ENCODE measurements at places on chromosomes 2 and 18.

- no peak for DNase-seq
These were observed 14.8 kb downstream of the TIMM21 start for GRCh38 chr18:74163019-74163660.

DNA sequence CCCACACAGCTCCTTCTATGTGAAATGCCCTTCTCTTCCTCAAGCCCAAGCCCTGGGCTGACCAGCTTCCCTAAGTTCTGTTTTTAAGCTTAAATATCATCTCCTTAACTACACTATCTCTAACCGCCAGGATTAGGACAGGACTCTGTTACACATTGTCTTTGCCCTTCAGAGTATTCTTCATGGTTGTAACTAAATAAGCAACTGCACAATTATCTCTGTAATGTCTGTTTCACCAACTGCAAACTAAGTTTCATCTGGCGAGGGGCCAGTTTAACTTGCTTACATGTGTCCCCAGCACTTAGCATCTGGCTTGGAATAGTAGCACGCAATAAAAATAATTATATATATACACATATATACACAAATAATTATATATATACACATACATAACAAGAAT lies 1.1 kb upstream of the ERMN start:
- DNase-seq = no peak

- DNase-seq = no peak
These were observed 34.6 kb downstream of the RDH14 start for GRCh38 chr2:18525852-18526251.

GRCh38 chr2:112182581-112183034 lies 44.4 kb downstream of the FBLN7 start:
- DNase-seq = no peak

GRCh38 chr18:46418663-46419260 lies 238.3 kb downstream of the LOXHD1 start:
- DNase-seq = no peak

DNA sequence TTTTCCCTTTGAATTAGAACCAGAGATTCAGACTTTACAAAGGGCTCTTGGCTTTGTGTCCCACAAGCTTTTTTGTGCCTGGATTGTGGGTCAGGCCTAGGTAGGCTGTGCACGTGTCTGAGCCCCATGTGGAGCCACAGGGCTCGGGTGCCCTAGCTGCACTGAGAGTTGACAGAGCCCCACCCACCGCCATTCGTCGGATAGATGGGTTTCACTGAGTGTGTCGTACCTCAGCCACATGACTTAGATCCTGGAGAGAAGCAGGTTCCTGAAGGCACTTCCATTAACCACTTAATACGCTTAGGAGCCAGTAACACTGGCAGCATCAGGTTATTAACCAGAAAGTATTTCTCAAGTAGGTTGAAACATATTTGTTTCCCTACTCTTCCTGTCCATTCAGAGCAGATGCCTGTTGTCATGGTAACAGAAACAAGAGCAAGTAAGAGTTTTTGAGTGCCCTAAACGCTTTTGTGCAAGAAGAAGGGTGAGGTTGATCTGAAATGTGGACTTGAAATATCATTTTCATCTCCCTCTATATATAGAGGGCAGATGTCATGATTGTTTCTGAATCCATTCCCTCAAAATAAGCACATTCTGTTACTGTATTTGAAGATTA lies 30.0 kb downstream of the ADCYAP1 start:
- DNase-seq = no peak

- DNase-seq = peak; percentile 48
These were observed at the start of gene MC4R for GRCh38 chr18:60372596-60372995. TSS of gene MC4R (minus strand) at chr18:60372775. CDS start at chr18:60372349, 426 bp downstream.

- no peak for DNase-seq
These were observed 9.1 kb downstream of the KLF7 start for GRCh38 chr2:207156451-207157161.

- DNase-seq = no peak
These were observed 28.2 kb downstream of the LPIN1 start for GRCh38 chr2:11774600-11774999.

- peak; percentile 3 for DNase-seq
These were observed 47.7 kb upstream of the TMEM247 start for GRCh38 chr2:46431481-46432235.

GRCh38 chr2:101300836-101301235 lies 7.7 kb downstream of the RNF149 start:
- no peak for DNase-seq

GRCh38 chr2:175253871-175254270 lies 72.4 kb upstream of the ATP5MC3 start:
- no peak for DNase-seq

- no peak for DNase-seq
These were observed 77.3 kb downstream of the CLIP4 start for GRCh38 chr2:29192526-29192925.

DNA sequence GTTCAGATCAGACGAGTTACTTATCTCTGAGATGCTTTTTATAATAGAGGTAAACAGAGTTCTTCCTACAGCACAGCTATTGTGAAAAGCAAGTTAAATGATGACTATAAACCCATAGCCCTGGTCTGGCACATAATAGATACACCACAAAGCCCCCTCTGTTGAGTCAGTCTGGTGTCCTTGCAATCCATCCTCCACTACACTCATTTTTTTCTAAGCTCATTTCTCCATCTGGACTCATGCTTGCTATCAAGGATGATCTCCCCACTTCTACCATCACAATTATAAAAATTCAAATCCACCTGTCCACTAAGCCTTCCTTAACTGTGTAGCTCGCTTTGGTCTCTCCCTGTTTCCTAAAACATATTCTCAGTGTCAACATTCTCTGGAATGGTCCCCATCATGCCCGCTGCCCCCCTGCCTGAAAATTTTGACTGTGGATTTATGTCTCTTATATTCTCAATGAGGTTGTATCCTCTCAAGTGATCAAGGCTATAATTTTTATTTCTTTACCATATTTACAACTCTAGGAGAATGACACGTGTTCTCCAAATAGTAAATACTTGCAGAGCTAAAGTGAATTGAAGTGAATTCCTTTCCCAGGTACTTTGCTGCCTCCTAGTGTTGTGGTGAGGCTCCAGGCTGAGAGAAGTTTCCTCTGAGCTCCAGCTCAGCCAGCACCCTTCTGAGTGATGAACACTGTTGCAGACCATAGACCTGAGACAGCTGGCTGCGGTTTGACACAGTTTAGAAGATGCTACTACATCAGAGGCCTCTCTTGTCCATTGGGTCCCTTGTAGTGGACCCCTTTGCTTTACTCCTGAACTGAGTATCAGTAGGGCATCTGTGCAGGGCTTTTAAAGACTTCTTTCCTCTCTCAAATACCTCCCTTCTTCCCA lies 108.7 kb downstream of the DPP10 start:
- DNase-seq = peak; percentile 77

DNA sequence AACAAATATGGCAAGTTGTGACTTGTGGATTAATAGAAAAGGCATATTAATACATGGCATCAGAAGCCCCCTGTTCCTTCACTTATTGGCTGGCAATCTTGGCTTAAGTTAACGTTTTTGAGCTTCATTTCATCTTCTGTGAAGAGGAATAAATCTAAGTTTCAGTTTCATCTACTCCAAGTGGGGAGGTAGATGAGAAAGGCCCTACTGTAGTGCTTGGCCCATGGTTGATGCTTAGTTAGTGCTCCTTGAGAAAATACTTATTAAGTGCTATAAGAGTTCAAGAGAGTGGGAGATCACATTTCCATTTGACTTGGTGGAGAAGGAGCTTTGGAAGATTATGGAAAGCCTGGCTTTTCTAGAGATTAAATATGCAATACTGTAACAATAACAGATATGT lies 244.3 kb downstream of the BABAM2 start:
- no peak for DNase-seq

DNA sequence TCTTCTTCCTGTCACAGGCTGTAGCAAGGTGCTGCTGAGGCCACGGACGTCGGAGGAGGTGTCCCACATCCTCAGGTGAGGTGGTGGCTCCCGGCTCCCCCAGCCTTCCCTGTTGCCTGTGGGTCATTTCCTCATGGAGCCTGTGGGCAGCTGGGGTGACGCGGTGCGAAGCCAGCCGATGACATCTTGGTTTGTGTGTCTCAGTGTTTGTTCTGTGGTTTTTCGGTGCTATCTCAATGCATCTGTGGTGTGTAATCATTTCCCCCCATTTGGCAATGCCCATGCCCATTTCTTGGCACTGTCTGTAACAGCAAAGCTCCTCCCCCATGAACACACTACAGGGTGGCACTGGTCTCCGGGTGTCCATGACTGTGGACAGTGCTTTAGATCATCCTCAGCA lies 6.6 kb downstream of the D2HGDH start:
- no peak for DNase-seq

DNA sequence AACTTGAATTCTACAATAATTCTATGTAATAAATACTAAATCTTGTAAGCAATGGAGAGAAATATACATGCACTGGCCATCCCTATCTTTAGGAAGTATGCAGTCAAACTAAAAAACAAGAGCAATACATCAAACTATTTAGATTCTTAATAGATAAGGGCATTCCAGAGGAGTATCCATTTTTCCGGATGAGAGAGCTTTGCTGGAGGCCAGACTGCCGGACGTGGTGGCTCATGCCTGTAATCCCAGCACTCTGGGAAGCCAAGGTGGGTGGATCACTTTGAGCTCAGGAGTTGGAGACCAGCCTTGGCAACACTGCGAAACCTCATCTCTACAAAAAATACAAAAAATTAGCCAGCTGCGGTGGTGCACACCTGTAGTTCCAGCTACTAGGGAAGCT lies 60.8 kb downstream of the KIF5C start:
- DNase-seq = no peak

DNA sequence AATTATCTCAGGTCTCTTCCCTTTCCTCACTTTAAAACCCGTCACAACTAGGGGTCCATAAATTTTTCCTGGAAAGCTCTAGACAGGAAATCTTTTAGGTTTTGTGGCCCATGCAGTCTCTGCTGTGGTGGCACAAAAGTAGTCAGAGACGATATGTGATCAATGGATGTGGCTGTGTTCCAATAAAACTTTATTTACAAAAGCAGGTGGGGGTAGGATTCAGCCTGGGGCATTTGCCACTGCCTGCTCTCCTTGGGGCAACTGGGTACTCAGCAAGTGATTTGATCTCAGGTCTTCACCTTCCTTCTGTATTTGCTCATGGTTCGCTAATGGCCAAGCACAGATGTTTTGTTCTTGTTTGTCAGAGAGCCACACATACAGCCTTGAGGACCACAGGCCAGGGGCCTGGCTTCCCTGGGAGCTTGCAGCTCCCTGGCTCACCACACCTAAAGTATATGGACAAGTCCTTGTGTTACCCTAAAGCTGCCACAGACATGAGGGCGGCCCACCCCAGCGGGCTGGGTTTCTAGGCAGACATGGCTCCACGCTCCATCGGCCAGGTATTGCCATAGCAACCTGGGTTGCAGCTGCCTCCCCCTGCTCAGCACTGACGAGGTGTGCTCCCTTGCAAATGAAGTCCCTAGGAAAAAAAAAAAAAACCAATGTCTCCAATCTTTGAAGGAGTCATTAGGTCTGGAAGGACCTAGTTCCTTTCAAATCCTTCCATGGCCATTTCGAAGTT lies 89.7 kb upstream of the YWHAQ start:
- DNase-seq = no peak

- DNase-seq = no peak
These were observed 42.0 kb downstream of the TFCP2L1 start for GRCh38 chr2:121242976-121243375.

DNA sequence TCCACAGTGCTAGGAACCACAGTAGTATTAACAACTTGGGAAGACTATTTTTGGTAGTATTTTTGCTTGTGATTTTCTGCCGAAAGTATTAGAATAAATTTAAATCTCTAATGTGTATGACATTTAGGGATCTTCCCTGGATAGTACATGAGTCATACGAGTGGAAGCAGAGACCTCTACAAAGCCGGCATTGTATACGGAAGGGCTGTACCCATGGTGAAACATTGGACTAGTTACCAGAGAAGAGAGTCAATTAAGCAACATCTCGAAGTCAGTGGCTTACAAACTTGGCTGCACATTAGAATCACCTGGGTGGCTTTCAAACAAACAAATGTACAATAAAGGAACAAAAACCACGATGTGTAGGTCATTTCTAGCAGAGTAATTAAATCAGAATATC lies 1131.7 kb upstream of the LRRTM1 start:
- DNase-seq = no peak

GRCh38 chr2:227853204-227853629 lies 18.2 kb upstream of the DAW1 start:
- no peak for DNase-seq

DNA sequence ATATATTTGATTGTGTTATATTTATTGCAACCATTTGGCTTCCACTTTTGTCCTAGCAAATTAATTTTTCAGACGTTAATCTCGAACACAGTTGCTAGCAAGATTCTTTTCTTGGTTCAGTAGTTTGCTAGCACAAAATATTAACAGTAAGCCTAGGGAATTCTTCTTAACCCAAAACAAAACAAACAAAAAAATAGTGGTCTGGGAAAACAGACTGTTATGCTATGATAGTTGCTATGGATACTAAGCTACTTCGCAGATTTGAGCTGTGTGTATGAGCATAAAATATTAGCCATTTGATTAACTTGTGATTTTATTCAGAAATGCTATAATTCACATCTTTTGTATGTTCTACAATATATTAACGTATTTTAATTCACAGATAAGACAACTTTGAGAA lies 541.5 kb upstream of the NETO1 start:
- DNase-seq = no peak

DNA sequence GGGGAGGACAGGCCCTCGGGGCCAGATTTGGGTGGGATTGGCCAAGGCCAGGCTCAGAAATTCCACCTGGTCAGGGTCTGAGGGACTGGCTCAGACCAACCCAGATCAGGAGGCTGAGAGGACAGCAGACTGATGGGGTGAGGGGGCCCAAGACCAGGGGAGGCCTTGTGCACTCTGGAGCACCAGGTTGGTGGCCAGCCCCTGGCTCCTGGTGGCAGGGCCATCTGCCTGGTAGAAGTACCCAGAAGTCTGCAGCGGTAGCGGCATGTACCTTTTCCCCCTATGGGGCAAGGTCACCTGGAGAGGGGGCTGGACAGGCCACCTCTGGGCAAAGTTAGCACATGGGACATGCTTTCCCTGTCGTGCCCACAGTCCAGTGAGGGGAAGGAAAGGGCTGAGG lies 21.2 kb upstream of the ODC1 start:
- DNase-seq = no peak

GRCh38 chr2:3596901-3597417 lies 2.0 kb downstream of the COLEC11 start:
- DNase-seq = no peak

DNA sequence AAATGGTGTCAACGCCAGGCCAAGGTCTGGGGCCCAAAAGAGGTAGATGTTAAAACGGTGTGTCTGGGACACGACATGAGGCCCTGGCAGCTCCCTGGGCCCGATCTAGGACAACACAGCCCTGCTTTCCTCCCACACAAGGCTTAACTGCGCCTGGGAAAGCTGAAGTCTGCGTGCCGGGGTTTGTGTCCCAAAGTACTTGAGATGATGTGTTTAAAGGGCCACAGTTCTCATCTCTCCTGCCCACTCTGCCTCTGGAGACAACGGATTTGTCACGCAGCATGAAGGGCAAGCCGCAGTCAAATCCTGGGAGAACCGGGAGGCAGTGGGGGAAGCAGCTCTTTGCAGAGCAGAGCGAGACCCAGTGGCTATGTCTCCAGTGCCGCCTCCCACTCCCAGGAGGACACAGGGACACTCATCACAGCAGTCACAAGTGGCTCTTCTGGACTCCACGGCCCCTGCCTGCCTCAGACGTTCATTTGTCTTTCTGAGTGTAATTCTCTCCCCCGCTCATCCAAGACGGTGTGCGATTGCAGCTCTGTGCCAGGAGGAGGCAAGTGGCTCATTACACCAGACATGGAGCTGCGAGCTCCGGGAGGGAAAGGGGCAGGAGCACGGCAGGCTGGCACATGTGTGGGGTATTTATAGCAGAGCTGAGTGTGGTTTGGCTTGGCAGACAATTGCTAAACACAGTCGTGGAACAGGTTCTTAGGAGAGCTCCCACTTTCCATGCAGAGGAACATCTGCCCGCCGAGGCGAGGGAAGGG lies 57.7 kb upstream of the SEMA4C start:
- DNase-seq = no peak
